ENCODE measurements at places on chromosomes 6 and 20.
A peak's percentile ranks its signal among the peaks of the same experiment; 100 is the strongest.

GRCh38 chr20:31708736-31709534 lies 13.7 kb downstream of the BCL2L1 start:
- DNase-seq, result no peak

DNA sequence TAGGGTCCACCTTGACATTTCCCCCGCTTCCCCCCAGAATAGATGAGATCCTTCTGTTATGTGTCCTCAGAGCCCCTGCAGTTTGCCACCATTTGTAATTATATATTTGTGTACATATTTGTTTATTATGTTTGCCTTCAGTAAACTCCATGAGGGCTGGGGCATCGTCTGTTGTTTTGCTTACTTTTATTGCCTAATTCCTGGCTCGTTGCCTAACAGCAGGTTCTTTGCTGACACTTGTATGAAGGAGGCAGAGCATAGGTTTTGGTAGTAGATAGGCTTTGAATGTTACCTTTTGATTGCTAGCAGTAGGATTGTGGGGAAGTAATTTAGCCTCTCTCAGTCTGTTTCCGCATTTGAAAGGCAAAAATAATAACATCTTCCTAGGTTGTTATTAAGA lies 9.9 kb downstream of the MAP3K4 start:
- no peak for DNase-seq

DNA sequence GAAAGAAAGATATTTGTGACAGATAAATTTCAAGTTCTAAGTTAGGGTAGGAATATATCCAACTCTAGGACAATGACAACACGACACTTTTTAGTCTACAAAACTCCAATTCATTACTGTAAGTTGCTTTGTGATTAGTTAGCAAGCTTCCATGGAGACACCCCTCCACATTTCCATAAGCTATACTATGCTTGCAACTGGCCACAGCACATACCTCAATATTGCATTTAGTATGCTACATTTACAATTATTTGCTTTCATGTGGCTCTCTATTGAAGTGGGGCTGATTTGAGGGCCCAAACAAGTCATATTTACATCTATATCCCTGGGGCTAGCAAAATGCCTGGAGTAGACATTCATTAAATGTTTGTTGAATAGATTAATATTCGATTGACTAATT lies 129.3 kb downstream of the HACE1 start:
- DNase-seq, result no peak

DNA sequence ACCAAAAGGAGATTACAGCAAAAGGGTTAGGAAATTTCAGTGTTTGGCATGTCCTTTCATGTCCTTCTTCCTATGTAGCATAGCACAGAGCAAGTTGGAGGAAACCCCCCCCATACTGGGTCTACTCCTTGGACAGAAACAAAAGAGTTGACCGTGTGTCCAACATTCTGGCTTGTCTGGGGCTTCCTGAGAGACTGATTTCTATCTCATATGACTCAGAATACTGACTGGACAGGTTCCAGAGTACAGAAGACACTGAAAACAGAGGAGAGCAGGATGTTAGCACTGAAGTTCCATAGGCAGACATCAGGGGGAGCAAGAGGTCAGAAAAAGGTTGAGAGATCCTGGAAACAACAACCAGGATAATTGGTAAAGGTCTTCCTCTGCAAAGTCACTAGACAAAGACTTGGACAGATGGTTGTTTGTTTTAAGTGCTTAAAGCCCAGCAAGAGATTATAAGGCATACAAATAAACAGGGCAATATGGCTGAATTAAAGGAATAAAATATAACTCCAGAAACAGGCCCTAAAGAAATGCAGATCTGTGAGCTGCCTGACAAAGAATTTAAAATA lies 48.4 kb downstream of the USP49 start:
- peak; percentile 89 for DNase-seq

DNA sequence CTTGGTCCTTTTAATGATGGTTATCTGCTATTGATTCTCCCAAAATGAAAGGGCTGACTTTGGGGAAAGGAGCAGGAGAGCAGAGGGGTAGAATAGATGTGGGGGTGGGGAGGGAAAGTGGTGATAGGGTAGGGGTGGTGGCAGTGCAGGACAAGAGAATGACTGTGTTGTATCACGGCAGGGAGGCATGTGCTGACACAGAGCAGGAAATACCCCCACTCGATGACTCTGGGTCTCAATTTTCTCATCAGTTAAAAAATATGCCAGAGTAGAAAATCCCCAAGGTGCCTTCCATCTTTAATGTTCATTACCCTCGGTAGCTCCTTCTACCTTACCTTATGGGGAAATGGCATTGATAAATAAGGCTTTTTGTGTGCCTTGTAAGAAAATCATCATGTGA lies 79.0 kb upstream of the ATXN1 start:
- DNase-seq, result no peak

- no peak for DNase-seq
These were observed 12.3 kb downstream of the FAM50B start for GRCh38 chr6:3861424-3861823.

- no peak for DNase-seq
These were observed 19.9 kb downstream of the RIN2 start for GRCh38 chr20:19777981-19778380.

GRCh38 chr20:44758247-44759101 lies 12.8 kb downstream of the KCNK15 start:
- DNase-seq, result no peak

GRCh38 chr6:219641-220198 lies 72.6 kb upstream of the DUSP22 start:
- DNase-seq, result no peak

DNA sequence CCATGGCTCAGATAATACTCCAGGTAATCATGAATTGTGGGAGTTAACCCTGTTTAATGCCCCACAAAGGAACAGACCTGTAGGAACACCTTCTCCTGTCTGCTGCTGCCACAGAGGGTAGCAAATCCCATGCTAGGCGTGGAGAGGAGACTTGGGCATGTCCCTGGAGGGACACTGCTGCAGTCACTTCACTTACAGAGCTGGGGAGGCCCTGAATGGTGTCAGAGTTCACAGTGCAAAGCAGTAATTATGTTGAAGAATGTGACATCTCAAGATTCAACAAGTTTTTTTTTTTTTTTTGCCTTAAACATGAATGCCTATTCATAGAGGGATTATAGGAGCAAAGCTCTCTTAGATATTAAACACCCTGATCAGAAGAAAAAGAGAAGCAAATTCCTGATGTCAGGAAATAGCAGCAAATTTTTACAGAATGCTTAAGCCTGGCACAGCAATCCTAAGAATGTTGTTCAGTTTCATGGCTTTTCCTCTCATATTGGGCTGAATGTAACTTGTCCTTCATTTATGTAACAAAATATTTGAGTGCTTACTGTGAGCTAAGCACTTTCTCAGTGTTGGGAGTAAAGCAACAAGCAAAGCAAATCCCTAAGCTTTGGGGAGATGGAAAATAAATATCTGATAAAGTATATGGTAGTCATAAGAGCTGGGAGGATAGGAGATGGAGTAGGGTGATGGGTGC lies 45.0 kb downstream of the CARMIL1 start:
- no peak for DNase-seq

GRCh38 chr6:151294561-151295101 lies 54.9 kb downstream of the AKAP12 start:
- DNase-seq, result no peak

DNA sequence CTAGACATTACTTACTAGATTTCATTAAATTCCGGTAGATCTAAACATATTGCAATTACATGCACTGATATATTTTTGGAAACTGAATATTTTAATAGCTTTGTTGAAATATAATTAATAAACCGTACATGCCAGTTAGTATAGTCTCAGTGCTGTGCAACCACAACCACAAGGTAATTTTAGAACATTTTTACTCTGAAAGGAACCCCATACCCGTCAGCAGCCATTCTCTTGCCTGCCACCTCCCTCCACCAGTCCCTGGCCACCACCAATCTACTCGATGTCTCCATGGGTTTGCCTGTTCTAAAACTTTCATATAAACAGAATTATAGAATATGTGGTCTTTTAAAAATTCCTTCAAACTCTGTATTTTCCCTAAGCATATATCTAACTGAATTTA lies 293.9 kb downstream of the THBS2 start:
- DNase-seq, result no peak

GRCh38 chr20:47174456-47175243 lies 181.8 kb downstream of the ZMYND8 start:
- no peak for DNase-seq

DNA sequence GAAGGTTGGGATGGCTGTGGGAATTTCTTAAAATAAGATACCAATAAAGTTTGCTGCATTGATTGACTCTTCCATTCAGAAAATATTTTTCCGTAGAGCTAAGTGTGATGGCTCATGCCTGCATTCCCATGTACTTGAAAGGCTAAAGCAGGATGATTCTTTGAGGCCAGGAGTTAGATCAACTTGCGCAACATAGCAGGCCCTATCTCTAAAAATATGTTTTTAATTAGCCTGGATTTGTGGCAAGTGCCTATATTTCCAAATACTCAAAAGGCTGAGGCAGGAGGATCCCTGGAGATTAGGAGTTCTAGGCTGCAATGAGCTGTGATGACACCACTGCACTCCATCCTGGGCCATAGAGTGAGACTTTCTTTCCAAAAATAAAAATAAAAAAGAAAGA lies 431.2 kb upstream of the PTCHD4 start:
- DNase-seq, result no peak

- DNase-seq, result no peak
These were observed 74.5 kb upstream of the AHI1 start for GRCh38 chr6:135572051-135572450.

DNA sequence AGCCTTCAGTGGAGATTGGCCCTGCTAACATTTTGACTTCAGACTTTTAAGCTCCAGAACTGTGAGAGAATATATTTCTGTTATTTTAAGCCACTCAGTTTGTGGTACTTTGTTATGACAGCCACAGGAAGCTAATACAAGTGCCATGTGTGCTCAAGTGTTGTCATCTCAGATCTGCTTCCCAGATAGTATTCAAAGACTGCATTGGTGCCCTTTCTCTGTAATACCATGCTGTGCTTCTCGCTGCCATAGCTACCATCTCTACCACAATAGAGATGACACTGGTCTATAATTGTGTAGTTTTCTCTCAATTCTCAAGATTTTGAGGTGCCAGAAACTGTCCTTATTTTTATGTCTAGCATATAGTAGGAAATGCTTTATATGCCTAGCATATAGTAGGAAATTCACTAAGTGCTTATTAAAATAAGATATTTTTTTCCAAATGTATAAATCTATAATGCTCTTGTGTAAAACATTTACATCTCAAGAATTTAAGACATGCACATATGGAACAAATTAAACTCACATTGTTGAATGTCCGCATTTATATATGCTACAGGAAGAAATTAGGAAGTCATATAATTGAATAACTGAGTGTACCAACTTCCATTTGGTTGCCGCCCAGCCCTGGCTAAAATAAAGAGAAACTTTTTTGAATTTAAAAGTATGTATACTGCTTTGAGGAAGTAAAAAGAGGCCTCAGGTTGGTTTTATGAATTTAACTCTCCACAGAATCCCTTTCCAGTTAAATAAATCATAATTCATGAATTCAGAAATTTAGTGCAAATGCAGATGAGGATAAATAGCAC lies 77.6 kb downstream of the TPBG start:
- no peak for DNase-seq

- no peak for DNase-seq
These were observed 124.1 kb downstream of the PREX1 start for GRCh38 chr20:48703511-48704219.

GRCh38 chr6:160437775-160438174 lies 89.6 kb downstream of the SLC22A3 start:
- DNase-seq, result no peak

DNA sequence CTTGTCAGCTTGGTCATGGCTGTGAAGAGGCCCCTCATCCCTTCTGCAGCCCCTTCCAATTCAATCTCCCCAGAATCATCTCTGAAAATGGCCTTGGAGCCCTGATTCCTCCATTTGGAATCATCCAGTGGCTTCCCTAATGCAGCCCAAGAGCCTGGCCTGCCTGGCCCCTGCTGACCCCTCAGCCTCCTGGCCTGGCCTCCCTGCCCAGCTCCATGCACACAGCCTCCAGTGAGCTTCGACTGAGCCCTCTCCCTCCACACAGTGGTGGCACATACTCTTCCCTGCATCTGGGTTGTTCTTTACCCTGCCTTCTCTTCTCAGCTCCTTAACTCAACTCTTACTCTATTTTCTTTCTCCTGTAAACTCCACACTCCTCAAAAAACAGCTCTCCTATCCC lies 120.9 kb downstream of the ANKRD60 start:
- DNase-seq, result no peak

- no peak for DNase-seq
These were observed 4.2 kb downstream of the PPP2R5D start for GRCh38 chr6:42988486-42989020.

DNA sequence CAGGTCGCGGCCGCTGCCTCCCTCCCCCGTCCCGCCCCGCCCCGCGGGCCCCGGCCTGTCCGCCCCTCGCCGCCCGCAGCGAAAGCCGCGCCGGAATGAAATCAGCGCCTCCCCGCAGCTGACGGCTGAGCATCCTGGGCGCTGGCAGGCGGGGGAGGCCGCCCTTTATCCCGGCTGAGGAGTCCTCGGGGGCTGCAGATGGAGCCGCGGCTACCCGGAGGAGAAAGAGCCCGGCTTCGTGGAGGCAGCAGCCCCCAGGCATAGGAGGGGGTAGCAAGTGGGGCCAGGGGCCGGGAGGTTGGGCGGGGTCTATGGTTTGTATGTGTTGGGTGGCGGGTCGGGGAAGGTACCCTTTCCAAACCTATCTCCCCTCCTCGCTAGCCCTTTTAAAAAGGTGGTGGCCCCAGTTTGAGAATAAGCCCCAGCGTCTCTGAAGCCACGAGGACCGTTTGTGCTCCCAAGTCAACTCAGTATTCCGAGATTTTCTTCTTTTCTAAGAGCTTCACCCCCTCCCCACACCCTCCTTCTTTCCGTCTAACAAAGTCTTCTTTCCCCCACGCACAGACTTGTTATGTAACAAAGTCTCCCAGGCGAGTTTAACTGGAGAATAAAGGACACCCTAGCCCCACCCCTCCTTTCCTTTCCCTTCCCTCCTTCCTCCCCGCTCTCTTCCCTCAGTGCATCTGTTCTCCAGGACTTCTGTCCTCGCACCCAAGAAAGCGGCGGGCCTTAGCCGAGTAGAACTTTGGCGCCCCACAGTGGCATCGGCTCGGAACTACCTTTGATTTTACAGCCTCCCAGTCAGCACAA lies 11.0 kb downstream of the POU3F2 start:
- DNase-seq, result peak; percentile 12

DNA sequence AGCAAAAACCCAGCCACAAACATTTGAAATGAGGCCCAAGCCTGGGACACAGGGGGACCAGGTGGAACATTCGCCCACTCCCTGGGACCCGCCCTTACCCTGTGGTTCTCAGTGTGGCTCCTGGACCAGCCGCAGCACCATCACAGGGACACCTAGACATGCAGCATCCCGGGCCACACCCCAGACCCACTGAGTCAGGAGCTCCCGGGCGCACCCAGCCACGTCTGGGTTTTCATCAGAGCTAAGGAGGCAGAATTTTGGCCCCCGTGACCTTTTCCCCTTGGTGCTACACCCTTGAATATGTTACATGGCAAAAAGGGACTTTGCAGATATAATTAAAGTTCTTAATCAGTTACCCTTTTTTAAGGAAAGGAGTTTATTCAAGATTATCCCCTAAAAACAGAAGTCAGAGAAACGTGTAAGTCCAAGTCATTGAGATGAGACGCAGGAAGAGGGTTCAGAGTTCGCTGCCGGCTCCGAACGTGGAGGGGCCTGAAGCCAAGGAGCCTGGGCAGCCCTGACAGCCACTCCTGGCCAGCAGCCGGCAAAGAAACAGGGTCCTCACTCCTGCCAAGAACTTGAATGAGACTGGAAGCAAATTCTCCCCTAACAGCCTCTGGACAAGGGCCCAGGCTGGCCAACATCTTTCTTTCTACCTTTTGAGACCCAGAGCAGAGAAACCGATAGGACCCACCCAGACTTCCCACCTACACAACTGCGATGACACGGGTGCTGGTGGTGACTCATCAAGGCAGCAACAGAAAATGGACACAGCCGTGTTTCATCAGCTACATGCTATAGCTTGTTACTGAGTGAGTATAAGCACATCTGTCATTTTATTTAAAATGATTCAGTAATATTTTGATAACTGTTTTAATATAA lies 25.3 kb downstream of the BFSP1 start:
- peak; percentile 78 for DNase-seq

All from epithelial cell of prostate (primary cell).